ENCODE measurements at places on chromosomes 2 and 18. TPM values are rescaled to one million over a fixed set of nuclear protein-coding genes. Genes with fewer than 3 reads are reported as not detected.

GRCh38 chr18:79964330-79965118 lies at the start of gene HSBP1L1:
Gene HSBP1L1, plus strand, starts transcription at chr18:79964643. Its CDS starts 93 bp downstream, at chr18:79964736.
- DNase-seq, result peak; percentile 83

- DNase-seq, result no peak
Observed at GRCh38 chr2:56918790-56919189, 735.0 kb downstream of the CCDC85A start.

DNA sequence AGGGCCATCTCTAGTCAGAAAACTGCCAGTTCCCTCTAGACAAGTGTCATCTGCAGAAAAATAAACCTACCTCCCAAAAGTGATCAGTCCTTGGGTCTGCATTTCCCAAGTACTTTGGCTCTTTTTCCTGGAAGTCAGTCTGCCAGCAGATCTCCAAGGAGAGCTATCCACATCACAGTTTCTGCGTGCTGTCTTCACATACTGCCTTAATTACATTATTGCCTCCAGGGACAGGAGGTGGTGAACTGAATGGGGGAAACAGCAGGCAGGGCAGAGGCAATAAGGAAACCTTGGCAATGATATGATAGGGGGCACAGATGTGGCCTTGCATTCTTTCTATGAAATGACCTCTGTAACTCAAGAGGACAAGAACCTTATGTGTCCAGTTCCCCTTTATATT lies 105.9 kb upstream of the SIX2 start:
- no peak for DNase-seq

DNA sequence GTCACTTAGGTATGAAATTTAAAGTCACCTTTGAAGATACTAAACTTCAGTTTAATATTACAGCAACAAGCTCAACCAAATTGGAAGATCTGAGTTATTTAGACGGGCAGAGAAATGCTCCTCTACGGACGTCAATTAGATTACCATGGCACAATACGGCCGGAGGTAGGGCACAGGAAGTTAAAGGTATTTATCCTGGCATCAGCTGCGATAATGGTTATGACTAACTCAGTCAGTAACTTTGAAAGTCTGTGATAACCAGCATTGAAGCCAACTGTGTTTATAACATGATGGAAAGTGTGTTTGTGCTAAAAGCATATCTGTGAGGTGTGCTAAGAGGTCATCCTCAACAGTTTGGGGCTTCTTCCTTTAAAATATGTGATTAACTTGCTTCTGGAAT lies 117.3 kb downstream of the WDSUB1 start:
- no peak for DNase-seq

DNA sequence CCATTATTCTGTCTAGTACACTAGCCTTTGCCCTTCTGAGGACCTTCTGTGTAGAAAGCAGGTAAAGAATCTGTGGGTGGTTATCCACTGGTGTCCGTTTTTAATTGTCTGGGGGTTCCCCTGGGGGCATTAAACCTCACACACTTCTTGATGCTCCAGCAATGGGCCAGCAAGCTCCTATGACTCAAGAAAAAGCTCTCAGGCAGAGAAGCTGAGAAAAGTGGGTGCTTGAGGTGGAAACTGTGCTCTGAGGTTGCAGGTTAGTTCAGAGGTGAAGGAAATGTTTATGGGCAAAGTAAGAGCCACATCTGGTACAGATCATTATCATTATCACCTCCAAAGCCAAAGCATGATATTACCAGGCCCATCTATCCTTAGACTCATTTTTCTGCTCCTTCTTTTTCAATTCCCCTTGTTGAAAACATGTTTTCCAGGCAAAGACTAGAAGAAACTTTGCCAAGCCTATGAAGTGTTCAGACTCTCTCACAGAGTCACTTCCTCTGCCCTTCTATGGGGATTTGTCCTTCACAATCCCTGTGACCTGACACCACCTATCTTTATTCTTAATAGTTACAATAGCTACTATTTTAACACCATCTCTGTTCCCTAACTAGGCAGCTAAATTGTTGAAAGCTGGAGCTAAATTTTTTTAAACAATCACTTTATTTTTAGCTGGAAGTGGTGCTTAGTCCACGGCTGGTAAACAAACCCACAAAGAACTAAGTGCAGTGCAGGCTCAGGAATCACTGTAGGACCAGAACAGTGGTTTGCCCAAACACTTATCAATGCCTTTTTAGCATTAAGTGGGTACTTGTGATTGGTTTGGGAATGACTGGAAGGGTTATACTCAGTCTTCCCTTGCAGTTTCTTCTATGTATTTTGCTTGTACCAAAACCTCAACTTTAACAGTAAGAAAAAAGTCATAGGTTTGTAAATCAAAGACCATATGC lies 512.8 kb upstream of the POU3F3 start:
- no peak for DNase-seq

- DNase-seq, result peak; percentile 45
Observed at GRCh38 chr2:142868229-142868762, 9.2 kb upstream of the KYNU start.

- DNase-seq, result no peak
Observed at GRCh38 chr2:177783835-177784744, 288.5 kb downstream of the PDE11A start.

GRCh38 chr2:8278709-8279354 lies 403.0 kb upstream of the ID2 start:
- DNase-seq, result no peak

DNA sequence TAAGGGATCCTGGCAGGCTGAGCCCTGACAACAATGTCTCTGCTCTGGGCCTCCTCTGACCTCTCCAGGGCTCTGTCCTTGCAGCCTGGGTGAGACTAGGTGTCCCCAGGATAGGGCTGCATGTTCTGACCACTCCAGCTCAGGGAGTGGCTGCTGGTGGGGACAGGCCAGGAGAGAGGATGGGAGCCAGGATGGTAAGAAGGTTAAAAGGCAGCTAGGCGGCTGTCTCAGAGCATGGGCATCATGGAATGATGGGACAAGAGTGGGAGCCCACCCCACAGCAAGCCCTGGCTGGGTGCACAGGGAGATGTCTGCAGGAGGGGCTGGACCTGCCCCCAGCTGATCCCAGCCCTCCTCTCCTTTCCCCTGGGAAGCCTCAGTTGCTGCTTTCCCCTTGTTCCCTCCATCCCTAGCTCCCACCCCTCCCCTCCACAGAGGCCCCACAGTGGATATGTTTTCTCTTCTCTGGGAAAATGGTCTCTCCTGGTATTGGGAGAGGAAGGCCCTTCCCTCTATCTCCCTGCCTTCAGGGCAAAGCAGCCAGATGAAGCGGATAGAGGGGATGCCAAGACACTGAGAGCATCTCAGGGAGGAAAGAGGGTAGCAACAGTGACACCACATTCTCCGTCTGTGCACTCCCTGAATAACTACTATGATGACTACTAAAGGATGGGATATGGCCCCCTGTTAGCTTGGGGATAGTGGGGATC lies 334.3 kb downstream of the DYSF start:
- DNase-seq, result no peak

- no peak for DNase-seq
Observed at GRCh38 chr2:225065882-225066281, 23.6 kb upstream of the DOCK10 start.

DNA sequence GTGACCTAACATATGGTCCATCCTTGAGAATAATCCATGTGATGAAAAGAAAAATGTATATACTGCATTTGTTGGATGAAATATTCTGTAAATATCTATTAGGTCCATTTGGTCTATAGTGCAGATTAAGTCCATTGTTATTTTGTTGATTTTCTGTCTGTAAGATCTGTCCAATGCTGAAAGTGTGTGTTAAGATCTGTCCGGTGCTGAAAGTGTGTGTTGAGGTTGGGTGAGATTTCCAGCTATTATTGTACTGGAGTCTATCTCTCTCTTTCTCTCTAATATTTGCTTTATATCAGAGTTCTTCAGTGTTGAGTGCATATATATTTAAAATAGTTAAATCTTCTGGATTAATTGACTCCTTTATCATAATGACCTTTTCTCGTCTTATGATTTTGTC lies 828.8 kb upstream of the CRIM1 start:
- DNase-seq, result no peak

DNA sequence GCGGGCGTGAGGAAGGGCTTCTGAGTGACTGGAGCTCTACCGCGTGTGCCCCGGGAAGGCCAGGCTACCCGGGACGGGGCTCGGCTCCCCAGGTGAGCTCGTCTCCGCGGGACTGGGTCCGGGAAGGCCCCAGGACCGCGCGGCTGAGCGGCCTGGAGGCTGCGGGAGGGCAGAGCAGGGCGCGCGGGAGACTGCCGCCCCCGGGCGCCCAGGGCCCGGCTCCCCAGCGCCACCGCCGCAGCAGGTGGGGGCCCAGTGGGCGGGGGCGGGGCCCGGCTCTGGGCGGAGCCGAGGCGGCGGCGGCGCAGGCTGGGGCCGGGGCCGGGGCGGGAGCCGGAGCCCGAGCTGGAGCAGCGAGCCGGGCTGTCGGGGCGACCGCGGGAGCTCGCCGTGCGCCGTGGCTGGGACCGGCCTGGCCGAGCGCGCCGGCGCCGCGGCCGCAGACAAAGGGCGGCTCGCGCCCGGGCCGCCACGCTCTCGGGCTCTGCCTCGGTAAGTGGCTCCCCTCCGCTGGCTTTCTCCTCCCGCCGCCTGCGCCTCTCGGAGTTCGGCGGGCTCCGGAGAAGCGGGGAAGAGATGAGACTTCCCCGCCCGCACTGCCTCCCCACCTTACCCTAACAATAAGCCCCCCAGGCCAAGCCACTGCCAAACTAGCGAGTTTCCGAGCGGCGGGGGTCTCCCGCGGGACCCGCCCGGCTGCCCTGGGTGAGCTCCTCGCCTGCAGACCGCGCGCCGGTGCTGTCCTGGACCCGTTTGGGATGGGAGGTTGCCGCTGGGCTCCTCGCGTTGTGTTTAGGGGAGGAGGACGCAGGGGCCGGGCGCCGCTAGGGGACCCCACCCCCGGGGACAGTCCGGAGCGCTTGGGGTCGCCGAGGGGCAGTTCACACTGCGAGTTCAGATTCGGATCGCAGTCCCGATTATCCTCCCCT lies at the start of gene MAPK4:
MAPK4 (plus strand) TSS at position 336 of the 929 bp plus-strand sequence. CDS start 103,872 bp downstream, outside the sequence.
- DNase-seq, result peak; percentile 72

DNA sequence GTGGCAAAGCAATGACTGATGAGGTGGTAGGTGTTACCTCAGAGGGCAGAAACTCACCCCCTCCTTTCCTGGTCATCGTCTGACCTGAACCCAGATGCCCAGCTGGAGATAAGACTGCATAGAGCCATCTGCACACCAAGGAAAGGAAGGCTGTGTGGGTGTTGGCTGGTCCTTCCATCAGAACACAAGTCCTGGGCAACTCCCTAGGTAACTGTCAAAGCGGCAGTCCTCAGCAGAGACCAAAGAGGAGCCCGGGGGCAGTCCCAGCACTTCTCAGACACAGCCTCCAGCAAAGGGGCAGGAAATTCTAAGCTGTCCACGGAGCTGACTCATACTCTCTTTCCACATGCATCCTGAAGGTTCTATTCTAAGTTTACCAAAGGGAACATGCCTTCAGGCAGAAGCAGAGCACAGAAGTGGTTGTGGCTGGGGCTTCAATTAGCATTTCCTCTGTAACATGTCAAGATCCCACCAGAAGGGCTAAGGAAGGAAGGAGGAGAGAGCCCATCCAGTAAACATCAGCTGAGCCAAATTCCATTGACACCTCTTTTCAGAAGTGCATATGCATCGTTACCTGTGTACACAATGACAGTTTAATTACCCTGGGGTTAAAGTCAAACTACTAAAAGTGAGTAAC lies 54.7 kb downstream of the SPRED2 start:
- no peak for DNase-seq

- DNase-seq, result no peak
Observed at GRCh38 chr18:36376361-36376760, 78.8 kb downstream of the FHOD3 start.

DNA sequence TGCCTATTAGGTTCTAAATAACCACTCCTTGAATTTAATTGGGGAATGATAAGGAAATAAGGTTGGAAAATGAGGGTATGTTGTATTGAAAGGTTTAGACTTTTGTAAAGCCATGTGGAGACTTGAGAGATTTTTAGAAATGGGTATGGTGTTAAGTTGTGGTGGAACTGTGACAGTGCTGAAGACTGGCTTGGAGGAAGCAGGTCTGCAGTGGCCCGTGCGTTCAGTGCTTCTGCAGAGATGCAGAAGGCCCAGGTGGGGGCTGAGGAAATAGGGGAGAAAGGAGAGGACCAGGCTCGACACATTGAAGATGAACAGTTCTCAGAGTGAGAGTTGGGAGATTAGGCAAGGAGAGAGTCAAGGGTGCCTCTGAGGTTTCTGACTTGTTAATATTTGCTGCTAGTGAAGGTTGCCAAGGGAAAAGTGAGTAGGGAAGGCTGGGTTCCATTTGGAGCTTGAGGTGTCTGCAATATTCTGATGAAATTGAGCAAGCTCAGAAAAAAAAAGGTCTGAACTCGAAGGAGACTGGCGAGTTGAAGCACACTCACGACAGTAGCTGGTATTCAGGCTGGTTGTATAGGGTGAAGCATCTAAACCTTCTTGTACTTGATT lies 25.5 kb upstream of the SAG start:
- no peak for DNase-seq

DNA sequence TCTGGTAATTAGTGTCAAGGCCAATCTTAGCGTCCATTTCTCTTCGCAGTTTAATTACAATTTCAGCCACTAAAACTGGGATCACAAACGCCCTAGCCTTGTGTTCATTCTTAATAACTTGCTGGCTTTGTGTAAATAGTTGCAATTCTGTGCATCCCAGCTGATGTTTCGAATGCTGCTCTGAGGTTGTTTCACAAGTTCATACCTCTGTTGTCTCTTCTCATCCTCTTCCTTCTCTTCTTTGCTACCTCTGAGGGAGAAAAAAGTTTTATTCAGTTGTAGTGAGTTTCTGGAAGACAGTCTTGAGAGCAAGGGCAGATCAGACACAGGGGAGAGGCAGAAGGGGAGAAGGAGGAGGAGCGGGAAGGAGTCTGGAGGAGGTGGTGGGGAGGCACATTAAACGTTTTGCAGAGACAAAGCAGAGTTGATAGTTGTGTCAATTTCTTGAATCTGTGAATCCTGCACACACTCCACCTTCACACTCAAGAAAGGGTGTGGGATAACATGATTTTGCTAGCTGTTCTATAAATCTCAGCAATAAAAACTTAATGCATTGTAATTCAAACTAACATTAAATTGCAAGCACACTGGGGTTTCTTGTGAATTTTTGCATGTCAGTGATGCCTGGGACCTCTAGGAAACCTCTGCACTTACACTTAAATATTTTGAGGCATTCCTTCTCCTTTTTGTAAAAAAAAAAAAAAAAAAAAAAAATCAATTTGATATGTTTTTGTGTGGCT lies 6.8 kb downstream of the MEIS1 start:
- no peak for DNase-seq

DNA sequence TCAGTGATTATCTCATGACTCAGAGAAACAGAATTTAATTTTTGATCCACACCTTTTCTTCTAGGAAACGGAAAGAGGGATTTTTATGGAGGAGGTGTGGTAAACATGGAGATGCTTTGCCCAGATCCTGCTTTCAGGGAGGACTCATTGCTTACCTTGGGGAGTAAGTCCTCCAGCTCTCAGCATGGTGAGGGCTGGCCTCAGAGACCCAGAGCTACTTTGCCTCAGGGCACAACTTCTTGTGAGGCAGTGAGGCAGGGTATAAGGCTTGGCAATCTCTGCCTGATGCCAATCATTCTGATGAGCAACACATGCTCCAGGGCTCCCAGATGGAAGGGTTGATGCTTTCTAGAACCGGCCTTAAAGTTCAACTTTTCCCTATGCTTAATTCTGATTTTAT lies 189.9 kb upstream of the DCC start:
- no peak for DNase-seq

- no peak for DNase-seq
Observed at GRCh38 chr2:60383401-60384143, 169.9 kb downstream of the BCL11A start.

- peak; percentile 26 for DNase-seq
Observed at GRCh38 chr2:27977731-27978312, 87.3 kb downstream of the BABAM2 start.

Gene KLHL29
- total RNA-seq, result 4.4 TPM

Gene HAAO
- 0.78 TPM for total RNA-seq

Gene SLC8A1
- 2.9 TPM for total RNA-seq

Gene FAM124B
- total RNA-seq, result 1.5 TPM
